Kidney tubule cell (primary cell): ENCODE measurements at places on chromosomes 16 and 17.

DNA sequence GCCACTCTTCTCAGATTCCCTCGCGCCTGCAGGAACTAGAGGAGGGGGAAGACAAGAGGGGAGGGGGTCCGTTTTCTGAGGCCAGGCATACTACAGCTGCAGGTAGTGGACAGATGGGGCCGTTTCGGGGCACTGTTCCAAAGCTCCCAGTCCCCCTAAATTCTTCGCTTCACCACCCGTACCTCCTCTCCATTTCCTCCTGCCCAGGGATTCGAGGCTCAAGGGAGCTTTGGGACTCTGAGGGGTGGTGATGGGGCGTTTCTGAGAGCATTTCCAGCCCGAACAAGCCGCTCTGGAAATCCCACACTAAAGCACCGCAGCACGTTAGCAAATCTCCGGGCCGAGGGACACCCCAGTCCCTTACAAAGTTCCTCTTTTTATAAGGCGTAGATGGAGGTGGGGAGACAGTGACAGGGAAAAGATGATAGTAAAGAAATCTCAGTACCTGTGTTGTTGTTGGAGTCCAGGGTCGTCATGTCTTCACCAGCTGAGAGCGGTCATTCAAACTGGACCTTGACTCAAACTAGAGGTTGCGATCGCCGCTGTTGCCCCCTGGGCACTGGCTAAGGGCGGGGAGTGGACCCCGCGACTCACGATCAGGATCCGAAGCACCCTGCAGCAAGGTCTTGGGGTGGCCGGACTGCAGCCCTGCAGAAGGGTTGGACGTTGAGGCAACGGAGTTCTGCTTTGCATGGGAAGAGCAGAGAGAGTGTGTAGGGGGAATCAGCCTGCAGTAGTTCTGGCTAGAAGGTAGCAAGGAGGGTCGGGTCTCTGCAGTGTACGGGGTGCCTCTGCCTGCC lies 570 bp downstream of the NR1D1 start:
- no peak for DNase-seq

DNA sequence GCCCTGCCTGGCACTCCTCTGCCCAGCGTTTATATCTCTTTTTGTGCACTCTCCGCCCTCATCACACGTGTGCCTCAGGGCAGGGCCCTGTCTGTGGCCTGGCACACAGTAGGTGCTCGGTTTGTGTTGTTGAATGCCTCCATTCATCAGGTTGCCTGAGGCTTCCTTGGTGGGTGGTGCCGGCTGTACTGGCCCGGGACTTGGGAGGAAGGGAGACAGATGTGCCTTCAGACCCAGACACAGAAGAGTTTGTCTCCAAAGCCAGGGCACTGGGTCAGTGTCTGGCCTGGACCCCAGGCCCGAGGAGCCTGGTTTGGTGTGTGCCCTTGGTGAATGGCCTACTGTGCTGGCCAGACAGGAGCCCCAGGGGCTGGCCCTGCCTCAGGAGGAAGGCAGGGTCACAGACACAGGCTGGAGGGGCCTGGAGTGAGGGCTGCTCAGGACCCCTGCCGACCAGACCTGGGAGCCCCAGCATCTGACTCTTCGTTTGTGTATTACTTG lies 71.6 kb downstream of the RAI1 start:
- DNase-seq, result no peak

- DNase-seq, result no peak
These were observed 129.8 kb downstream of the C16orf78 start for GRCh38 chr16:49503256-49504022.

DNA sequence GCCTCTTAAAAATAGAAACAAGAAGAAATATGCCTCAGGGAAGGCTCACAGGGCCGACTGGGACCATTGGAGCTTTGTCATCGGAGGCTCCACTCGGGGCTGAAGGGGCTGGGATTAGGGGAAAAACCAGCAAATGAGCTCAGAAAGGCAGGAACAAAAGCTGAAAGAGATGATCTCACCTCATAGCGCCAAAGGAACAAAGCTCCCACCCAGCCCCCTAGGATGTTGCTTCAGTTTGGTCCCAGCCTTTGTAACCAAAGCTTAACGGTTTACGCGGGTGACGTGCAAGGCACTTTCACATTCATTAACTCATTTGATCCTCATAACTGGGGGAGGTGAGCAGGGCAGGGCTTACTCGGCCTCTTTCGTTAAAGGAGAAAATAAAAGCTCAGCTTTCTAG lies 168.5 kb upstream of the DYNLRB2 start:
- DNase-seq, result no peak

DNA sequence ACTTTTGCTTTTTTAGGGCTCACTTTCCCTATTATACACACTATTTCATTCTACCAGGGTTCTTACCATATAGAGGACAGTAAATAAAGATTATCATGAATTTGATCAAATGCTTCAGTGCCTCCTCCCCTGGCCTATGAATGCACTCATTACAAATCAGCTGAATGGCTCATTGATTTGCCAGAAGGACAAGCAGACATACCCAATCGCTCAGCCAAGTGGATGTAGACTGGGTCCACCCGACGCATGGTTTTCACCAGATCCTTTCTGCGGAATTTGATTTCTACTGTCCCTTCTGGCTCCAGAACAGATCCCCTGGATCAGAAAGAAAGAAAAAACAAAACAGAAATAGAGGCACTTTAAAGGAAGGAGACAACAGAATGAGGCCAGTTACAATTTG lies 162.6 kb downstream of the AATF start:
- DNase-seq, result no peak

DNA sequence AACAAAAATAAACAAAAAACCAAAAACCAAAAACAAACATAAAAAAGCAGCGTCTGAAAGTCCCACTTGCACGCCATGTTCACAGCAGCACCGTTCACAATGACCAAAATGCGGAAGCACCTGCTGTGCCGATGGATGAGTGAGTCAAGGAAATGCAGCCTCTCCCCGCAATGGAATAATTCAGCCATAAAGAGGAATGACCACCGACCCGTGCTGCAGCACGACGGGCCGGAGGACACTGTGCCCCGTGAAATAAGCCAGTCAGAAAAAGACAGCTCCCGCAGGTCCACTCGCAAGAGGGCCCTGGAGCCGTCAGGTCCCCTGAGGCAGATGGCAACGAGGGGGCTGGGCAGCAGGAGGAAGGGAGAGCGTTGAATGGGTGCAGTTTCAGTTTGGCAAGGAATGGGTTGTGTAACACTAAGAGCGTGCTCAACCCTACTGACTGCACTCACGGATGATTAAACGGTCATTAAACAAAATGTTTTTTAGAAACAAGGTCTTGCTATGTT lies 5.1 kb downstream of the CLCN7 start:
- peak; percentile 50 for DNase-seq

DNA sequence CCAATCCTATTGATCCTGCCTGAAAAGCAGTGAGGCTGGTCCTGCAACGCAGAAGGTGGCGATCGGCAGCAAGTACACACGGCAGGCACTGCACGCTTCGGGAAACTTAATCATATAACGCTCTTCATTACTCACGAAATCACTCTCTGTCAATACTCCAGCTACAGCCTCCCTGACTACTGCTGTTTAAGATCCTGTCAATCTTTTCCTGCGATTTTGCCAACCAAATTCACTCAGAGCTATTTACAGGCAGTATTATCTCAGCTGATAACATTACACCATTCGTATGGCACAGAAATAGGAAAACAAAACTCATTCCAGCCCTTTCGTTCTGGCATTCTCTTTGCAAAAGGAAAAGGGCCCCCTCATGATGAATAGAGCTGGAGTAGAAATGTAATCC lies 262.4 kb upstream of the CDH8 start:
- no peak for DNase-seq

DNA sequence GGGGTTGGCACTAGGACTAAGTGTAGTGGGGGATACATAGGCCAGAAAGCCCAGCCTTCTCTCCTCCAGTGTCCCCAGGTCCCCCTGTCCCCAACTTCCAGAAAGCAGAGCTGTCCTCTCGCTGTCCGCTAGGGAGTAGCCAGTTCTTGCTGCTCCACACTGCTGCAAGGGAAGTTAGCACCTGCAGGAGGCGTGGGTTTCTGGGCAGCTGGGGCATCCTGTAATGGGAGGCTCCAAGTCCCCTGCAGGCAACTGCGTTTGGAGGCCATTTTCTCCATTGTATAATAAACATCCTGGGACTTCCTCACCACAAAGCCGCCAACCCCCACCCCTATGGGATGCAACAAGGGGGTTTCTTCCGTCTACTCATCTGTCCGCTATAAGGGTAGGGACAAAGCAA lies 1.7 kb downstream of the RPRML start:
- DNase-seq, result peak; percentile 58

DNA sequence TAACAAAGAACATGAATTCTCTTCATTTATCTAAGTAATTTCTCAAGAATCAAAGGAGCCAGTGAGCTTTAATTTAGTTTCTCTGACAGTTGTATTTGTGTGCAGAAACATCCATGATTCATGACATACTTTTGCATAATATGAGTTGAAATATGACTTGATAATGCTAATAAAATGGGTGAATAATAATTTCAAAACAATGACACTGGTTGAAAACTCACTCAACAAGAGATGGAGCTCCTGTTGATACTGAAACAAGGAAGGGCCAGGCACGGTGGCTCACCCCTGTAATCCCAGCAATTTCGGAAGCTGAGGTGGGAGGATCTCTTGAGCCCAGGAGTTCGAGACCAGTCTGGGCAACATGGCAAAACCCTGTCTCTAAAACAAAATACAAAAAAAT lies 147.0 kb downstream of the MAP2K6 start:
- no peak for DNase-seq

- no peak for DNase-seq
These were observed 14.2 kb downstream of the CLCN7 start for GRCh38 chr16:1460602-1461138.

GRCh38 chr16:83932955-83933673 lies 19.9 kb upstream of the OSGIN1 start:
- DNase-seq, result no peak

DNA sequence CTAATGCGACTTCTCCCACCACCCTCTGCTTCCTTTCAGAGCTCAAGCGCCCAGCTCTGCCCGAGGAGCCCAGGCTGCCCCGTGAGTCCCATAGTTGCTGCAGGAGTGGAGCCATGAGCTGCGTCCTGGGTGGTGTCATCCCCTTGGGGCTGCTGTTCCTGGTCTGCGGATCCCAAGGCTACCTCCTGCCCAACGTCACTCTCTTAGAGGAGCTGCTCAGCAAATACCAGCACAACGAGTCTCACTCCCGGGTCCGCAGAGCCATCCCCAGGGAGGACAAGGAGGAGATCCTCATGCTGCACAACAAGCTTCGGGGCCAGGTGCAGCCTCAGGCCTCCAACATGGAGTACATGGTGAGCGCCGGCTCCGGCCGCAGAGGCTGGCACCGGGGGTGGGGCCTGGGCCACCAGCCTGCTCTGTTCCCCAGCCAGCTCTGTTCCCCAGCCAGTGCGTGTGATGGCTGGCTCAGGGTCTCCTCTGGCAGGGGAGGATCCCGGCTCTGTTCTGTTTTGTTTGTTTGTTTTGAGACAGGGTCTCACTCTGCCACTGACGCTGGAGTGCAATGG lies 18.7 kb downstream of the CRISPLD2 start:
- no peak for DNase-seq

DNA sequence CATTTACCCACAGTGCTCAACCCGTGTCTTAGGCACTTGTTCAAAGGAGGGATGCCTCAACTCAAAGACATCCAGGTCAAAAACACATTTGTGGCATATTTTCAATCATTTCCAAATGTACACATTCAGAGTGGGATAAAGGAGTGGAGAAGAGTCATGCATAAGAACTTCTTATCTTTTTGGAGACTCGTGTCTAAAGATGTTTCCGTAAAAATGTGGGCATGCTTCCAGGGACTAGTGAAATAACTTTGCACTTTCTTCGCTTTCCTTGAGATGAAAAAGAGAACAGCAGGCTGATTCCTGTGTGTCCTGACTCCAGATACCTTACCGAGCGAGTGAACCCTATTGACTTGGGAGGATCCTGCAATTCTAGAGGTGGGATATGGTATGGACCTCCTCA lies 256.6 kb upstream of the KCNJ16 start:
- no peak for DNase-seq

DNA sequence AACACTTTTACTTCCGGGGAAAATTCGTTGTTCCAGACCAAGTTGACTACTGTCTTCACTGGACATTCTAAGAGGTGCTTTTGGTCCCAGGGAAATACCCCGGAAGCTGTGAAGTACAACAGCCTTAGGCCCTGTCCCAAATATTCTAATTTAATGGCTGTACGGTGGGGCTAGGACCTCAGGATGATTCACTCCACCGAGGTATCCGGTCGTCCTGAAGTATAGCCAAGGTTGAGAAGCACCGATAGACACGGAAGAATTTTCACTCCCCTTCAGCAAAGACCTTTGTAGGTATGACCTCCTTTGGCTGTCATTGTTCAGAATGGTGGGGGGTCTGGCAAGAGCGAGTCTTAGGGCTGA lies 34.9 kb upstream of the ARL4D start:
- no peak for DNase-seq

GRCh38 chr16:83220066-83220465 lies 587.7 kb upstream of the HSBP1 start:
- DNase-seq, result no peak

DNA sequence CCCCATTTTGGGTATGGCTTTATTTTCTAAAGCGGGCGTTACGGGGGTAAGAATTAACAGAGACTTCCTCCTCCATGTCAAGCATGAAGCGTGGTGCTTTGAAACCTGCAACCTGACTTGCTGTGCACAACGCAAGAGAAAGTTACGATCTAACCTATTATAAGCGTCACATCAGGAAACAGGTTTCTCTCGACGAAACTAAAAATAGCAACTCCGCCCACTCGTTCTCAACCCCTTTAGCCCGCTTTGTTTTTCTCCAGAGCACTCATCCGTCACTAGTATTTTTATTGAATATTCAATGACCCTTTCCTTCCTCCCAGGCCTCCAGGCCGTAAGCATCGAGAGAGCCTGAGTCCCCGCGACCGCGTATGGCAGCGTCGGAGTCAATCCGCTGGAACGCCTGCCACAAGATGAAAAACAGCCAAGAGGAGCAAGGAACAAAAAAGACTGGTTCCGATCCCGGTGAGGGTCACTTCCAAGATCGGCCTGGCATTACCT lies 555 bp downstream of the NUP88 start:
- DNase-seq, result peak; percentile 88

DNA sequence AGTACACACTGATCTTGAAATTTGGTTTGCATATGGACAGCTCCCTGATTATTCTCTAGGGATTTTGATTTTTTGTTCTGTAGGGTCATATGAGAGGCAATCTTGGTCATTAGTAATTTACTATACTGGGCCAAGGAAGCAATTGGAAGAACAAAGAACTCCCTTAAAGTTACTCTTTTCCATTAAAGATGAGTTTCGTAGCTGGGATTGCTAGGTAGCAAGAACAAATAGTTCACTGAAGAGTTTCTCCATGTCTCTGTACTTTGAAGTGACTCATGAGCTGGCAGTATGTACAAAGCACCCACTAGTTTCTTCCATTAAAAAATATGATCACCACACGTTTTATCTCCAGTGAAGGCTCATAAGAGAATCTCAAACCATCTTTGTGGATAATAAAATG lies 6.2 kb upstream of the BCAS3 start:
- DNase-seq, result no peak

GRCh38 chr16:53541326-53541725 lies 38.3 kb upstream of the AKTIP start:
- no peak for DNase-seq

- DNase-seq, result peak; percentile 75
These were observed 15.5 kb upstream of the CUEDC1 start for GRCh38 chr17:57970710-57971109.
